Forelimb muscle (tissue), 1 donor: ENCODE measurements at places on chromosomes 6 and 20.

- DNase-seq, result no peak
Observed at GRCh38 chr20:44113618-44114376, 73.2 kb downstream of the JPH2 start.

- DNase-seq, result no peak
Observed at GRCh38 chr6:10033223-10033829, 381.5 kb downstream of the TFAP2A start.

GRCh38 chr6:138004430-138005287 lies 102.6 kb downstream of the PERP start:
- DNase-seq, result peak; percentile 28

DNA sequence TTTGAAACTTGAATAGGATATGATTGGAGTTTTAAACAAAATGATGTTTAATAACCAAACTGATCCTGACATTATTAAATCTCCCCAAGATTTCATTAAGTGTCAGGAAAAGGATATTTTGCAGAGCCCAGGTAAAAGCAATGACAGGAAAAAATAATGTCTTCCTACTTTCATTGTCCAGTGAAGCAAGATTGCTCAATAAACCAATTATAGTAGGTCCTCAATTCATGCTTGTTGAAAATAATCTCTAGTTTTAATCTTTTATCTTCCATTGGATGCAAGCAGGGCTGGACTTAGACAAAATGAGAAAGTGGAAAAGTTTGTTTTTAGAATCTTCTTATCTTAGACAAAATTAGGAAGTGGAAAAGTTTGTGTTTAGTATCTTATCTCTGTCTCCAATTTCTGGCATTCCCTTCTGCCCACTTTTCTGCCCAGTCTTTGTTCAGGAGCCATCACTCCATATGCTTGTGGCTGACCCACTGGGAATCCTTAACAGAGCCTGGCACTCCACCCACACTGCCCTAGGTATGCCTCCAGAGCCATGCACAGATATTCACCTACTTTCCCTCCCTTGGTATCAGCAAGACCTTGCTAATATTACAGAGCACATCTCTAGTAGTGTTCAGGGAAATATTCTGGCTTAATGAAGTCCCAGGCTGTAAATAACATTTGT lies 57.0 kb upstream of the CARMIL1 start:
- no peak for DNase-seq

- no peak for DNase-seq
Observed at GRCh38 chr6:54260025-54260424, 48.2 kb upstream of the TINAG start.

- DNase-seq, result no peak
Observed at GRCh38 chr6:119915971-119916370, 566.4 kb upstream of the MAN1A1 start.

- DNase-seq, result no peak
Observed at GRCh38 chr6:4264081-4264480, 128.7 kb upstream of the ECI2 start.

GRCh38 chr20:2537101-2537500 lies 728 bp downstream of the TMC2 start:
- no peak for DNase-seq

DNA sequence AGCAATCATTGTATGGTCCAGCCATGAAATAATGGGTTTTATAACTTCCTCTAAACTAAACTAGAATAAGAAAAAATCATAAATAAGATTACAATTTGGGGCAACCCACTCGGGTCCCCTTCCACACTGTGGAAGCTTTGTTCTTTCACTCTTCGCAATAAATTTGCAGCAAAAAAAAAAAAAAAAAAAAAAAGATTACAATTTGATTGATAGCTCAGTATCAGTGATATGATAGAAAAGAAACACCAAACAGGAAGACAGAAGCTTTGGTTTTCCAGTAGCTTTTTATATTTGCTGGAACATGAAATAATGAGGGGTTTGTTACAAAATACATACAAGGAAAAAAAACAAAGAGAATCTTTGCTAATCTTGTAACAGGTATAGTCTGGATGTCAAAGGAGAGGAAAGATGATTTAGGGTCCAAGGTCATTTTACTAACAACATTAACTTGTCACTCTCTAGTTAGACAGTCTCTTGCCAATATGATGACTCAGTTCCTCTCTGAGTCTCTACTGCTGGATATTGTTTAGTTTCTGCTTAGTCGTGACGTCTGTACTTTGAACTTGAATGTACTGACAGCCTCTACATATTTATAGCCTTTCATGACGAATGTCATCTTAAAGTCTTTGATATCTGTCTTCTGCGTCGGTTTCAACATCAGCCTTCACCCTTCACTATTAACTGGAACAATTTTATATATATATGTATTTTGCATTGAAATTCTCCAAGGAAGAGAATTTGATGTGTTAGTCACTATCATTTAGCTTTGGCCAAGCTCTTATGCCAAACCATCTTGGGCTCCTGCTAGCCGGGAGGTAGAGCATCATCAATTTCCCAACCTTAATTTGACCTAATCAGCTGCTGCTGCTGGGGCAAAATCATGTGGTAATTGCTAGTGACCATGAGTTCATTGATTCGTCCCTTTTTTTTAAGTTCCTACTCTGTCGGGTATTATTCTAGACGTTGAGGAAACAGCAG lies 213.1 kb upstream of the STXBP5 start:
- no peak for DNase-seq

- DNase-seq, result no peak
Observed at GRCh38 chr6:7656355-7656754, 66.4 kb downstream of the SNRNP48 start.

DNA sequence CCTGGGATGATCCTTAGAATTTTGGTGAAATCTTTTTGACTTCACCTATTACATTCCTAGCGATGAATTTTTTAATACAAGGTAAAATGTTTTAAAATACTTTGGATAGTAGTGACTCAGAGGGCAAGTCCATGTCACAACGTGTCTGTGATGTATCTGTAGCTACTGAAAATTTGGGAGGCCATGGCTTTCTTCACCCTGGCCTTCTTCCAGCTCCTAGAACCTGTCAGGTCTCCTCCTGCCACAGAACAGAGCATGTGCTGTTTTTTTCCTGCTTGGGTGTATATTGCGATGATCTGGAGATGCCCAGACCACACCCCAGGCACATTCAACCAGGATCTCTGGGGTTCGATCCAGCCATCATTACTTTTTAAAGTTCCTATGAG lies 194.4 kb downstream of the BTBD3 start:
- DNase-seq, result no peak

GRCh38 chr6:109991201-109992101 lies 13.3 kb downstream of the GPR6 start:
- no peak for DNase-seq

DNA sequence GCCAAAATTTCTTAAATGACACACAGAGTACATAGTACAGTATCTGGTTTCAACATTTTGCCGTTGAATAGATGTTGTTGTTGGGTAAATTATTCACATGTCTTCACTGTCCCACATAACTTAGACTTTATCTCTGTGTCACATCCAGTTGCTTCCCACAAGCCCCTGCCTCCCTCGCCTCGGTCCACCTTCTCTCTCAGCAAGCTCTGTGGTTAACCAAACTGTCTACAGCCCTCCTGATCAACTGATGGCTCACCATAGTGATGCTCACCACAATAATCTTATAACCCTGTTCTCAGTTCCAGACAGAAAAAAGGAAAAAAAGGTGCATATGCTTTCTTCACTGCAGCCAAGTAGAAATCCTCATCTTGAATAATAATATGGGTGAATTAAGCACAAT lies 23.0 kb downstream of the IL17F start:
- no peak for DNase-seq

DNA sequence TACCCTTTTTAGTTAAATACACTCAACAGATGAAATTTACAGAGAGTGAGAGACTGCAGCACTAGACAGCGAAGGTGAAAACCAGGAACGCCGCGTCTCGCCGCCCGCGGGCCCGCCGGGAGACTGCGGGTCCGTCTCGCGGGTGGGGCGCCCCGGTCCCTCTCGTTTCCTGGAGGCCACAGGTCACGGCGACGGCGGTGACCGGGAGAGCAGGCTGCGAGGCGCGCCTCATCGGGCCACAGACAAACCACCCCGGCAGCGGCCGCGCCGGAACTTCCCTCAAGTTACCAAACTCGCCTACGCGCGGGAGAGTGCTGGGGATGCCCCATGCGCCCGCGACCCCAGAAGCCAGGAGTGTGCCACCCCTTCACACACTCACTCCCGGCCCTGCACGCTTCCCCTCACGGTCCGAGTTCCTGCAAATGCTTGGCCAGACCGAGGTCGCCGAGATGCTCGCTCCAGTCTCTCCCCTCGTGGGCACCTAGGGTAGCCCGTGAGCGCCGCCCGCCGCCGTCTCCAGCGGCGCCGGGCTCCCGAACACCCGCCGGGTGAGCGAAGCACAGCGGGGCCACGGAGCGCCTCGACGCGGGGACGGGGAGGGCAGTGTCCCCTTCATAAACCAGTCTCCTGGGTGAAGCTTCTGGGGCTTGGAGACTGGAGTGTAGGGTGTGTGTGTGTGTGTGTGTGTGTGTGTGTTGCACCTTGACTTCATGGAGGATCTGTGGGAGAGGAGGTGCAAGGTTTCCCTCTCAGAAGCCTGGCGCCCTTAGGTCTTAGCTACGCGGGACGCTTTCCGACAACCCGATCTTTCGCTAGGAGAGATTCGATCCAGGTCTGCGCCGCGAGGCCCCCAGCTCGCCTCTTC lies 1.4 kb downstream of the BACH2 start:
- DNase-seq, result no peak

DNA sequence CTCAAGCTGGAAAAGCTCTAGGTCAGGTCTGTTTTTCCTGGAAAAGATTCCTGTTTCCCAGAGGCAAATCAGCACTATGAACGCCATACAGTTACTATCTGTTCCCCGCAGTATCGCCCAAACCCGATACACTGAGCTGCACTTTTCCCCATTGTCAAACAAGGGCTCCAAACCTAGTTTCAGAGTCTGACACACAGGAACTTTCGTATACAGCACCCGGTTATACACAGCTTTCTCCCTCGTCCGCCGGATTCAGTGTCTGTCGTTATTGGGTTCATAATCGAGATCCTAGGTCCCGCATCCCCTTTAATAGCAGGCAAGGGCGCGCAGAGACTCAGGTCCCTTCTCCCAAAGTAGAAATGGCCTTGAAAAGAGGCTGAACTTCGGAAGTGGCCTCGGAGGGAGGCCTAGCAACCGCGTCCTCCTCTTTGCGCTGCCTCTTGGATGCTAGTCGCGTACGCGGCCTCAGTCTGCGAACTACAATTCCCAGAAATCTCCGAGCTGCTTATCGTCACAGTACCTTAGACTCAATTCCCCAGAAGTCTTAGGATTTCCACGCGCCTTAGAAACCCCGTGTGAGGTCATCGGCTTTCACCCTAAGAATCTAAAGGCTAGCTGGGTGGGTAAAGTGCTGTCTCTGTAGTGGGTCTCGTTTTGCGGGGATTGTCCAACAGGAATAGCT lies 34.2 kb downstream of the ZNF391 start:
- peak; percentile 11 for DNase-seq

DNA sequence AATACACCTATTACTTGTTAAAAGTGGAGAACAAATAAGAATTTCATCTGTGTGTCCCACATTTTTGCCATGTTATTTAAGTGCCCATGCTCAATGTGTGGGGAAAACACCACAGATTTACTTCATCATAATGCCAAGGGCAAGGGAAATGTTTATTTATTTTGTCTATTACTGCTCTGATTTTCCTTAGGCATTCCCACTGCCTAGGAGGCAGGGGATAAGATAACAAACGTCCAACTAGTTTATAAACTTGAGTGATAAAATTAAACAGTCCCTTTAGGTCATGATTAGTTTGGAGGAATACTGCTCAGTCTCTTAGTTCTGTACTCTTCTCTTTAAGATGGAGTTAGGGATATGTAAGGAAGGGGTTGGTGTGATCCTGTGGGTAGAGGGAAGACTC lies 598.4 kb upstream of the MARCKS start:
- DNase-seq, result no peak

GRCh38 chr20:49631856-49632418 lies 64.0 kb upstream of the PTGIS start:
- DNase-seq, result no peak

- no peak for DNase-seq
Observed at GRCh38 chr6:71187141-71187540, 101.5 kb upstream of the OGFRL1 start.

DNA sequence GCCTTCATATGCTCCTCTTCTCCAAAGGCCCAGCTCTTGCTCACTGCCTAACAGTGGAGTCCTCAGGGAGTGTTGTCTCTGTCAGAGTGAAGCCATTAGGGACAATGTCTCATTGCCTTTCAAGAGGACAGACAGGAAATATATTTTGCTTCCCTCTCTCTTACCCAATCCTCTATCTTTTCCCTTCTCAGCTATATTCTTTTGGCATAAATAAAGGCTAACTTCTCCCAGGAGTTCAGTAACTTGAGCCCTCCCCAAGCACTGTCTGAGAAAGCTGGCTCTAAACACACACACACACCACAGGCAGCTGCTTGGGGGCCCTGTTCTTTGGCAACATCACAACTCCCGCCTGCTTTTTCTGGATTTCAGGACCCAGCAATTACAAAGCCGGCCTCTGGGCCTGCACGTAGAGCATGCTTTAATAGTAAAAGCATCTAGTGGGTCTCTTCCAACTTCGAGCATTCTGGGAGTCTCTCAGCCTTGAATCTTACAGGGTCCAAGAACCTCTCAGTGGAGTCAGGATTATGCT lies 34.7 kb upstream of the LAMA4 start:
- peak; percentile 98 for DNase-seq

GRCh38 chr6:161354276-161354840 lies 80.5 kb upstream of the AGPAT4 start:
- no peak for DNase-seq

DNA sequence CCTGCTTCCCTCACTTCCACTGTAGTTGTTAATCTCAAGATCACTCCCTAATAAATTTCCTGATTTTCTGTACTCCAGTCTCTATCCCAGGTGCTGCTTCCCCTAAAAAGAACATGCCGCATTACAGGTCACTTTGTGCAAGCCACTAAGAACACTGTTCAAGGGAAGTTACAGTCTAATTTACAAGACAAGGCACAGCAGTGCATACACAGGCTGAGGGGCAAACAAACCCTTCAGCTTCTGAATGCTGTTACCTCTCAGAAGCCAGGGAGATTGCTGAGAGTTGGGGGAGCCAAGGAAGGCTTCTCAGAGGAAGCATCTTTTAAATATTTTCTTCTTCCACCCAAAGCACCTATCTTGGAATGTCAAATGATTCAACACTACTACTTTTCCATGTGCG lies 445.3 kb upstream of the FLRT3 start:
- DNase-seq, result no peak

DNA sequence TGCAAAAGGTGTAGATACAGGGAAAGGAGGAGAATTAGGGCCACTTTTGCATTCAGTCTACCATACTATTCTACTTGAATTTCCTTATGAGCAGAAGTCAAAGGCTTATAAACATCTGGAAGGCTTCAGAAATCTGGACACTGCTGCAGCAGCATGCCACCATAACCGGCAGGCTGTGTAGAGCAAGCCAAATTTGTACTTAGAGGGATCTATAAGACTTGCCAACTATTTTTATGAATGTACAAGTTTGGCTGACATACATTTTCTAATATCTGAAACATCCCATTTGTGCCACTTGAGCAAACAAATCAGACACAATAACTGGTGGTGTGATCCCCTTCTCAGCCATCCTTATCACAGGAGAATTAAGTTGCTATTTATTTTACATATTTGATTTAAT lies 14.0 kb upstream of the PLCB1 start:
- DNase-seq, result no peak
